Activated naive CD8-positive, alpha-beta T cell treated with anti-CD3 and anti-CD28 coated beads, Interleukin-2, amount 50 U/mL, for 16 hours (primary cell): ENCODE measurements at places on chromosomes 16 and 17.

DNA sequence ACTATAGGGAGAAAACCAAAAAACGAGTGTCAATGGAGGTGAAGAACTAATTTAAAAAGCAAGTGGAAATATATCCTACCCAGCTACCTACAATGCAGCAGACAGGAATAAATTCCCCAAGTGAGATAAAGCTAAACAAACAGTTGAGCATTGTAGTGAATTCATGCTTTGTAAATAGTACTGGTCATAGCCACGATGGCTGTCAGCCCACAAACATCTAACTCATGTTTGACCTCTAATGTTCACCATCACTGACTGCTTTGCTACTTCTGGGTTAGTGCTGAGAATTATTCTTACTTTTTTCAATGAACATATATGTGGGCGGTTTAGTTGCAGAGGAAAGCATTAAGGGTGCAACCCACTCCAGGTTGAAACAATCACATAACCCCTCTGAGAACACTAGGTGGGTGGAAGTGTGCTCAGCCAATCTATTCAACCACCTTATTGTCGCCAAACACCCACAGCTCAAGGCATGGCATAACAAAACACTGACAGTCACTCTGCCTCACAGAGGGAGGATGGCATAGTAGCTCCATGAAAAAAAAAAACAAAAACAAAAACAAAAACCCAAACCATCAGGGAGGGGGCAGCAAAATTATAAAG, 264.1 kb downstream of the ZFHX3 start:
- DNase-seq, result no peak

GRCh38 chr16:7583396-7583795, 250.8 kb downstream of the RBFOX1 start:
- DNase-seq, result no peak

DNA sequence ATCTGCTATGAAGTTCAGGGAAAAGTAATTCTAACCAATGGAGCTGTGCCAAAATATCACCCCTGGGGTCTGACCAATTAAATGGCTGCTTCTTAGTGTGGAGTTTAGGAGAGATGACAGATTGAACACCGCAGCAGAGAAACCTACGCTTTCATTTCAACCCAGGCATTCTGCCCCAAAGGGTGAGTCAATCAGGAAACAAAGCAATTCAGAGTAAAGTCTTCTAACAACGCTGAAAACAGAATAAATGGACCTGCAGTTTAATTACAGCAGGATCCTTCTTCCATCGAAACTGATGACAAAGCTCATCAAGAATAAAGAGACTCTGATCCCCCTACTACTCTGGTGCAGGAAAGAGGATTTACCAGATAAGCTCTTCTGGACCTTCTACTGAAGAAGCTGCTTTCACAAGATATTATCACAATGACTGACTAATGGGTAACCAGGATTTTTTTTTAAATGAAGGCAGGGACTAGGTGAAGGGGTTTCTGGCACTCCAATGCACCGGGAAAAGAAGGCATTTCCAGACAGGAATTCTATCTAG, 16.7 kb downstream of the RFFL start:
- DNase-seq, result peak; percentile 34

DNA sequence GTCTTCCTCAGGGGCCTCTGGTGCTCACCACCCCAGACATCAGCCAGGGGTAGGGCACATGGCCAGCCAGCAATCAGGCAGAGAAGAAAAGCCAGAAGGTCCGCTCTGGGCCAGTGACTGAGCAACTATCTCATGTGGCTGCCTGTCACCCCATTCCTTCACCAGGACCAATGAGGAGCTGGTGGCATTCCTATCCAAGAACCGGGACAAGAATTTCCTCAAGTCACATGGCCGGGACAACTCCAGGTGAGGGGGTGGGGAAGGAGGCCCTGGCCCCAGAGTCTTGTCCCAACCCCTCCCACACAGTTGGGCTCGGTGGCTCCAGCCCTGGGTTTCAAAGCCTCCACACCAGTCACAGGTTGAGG, 9.4 kb downstream of the XYLT2 start:
- no peak for DNase-seq

DNA sequence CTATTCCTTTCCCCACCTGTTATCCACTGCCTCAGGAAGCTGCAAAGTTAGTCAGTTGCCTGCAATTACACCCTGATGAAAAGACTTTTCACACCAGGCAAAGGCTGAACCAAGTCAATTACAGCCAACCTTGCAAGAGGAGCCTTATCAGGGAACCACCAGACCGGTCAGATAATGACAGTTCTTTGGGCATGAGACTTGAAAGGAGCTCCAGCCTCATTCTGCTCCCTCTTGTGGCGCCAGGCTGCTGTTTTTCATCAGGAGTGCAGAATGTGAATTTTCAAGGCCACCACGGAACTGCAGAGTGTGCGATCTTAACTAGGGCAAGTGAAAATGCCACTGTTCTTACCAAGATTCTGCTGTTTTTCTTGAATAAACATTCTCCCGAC, 22.5 kb downstream of the DNAI2 start:
- DNase-seq, result no peak

DNA sequence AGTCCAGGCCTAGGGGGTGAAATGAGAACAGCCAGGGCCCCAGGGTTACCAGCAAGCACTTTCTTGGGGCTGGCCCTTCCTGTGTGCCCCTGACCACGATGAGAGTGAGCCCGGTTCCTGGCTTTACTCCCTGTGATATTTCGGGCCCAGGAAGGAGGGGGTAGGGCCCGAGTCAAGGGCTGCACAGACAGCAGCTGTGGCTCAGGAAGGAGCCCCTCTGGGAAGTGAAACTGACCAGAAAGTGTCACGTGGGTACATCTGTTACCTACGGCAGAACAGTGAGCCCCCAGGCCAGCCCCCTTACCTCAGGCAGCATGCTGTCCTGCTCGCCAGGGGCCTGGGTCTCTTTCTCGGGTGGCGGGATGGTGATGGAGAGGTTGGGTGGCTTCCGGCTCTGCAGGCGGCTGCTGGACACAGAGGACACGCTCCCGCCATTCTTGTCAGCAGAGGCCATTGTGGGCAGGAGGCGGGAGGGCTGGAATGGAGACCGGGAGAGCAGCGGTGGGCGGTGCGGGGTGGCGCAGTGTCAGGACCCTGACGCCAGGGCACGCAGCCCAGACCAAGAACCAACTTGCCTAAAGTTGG, 13.8 kb downstream of the AANAT start:
- DNase-seq, result no peak

GRCh38 chr17:73423806-73424205, 112.0 kb upstream of the CDC42EP4 start:
- DNase-seq, result no peak
